ENCODE measurements at places on chromosomes 12 and 14.

GRCh38 chr12:84186433-84186832, 726.2 kb downstream of the SLC6A15 start:
- DNase-seq, result no peak

DNA sequence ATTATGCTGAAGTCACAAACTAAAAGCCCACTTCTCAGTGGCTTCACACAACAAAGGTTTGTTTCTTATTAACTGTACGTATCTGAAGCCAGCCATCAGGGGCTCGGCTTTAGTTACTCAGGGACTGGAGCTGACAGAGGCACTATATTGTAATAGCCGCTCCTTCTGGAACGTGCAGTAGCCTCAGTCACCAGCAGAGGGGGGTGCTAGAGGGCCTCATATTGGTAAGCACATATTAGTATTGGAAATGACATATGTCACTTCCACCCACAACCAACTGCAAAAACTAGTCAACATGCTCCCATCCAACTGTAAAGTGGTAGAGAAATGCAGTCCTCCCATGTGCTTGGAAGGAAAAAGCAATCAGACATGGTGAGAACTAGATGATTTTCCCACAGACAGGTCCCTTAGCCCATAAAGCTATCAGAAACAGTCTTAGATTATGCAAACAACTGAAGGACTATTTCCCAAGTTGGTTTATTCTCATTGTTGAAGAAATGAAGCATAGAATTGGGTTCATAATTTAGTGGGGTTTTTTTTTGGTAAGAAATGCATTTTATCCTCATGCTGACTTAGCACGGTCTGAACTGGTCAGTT, 183.6 kb upstream of the G2E3 start:
- peak; percentile 38 for DNase-seq

- DNase-seq, result no peak
Observed at GRCh38 chr12:88546226-88546625, 34.0 kb downstream of the KITLG start.

DNA sequence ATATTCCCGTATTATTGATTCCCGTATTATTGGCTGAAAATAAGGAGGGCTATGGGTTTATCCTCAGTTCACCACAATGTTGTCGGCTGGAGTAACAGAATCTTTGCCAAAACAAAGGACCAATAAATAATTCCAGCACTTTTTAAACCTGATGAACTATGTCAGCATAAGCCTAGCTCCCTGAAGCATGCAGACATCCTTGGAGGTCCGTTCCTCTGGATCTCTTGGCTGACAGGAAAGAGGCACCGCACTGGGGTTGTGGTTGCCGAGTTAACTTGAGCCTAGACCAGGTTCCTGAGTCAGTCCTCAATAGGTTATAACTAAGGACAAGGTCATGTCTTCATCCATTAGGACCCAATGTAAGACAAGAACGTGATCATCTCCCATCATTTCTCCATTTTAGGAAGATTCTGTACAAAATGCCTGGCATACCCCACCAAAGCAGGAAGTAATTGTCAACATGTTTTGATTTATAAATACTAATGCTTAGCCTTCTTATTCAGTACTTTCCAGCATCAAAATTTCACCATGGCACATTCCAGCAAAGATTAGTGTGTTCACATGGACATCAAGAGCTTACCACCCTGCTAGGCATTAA, 36.6 kb downstream of the NID2 start:
- no peak for DNase-seq

DNA sequence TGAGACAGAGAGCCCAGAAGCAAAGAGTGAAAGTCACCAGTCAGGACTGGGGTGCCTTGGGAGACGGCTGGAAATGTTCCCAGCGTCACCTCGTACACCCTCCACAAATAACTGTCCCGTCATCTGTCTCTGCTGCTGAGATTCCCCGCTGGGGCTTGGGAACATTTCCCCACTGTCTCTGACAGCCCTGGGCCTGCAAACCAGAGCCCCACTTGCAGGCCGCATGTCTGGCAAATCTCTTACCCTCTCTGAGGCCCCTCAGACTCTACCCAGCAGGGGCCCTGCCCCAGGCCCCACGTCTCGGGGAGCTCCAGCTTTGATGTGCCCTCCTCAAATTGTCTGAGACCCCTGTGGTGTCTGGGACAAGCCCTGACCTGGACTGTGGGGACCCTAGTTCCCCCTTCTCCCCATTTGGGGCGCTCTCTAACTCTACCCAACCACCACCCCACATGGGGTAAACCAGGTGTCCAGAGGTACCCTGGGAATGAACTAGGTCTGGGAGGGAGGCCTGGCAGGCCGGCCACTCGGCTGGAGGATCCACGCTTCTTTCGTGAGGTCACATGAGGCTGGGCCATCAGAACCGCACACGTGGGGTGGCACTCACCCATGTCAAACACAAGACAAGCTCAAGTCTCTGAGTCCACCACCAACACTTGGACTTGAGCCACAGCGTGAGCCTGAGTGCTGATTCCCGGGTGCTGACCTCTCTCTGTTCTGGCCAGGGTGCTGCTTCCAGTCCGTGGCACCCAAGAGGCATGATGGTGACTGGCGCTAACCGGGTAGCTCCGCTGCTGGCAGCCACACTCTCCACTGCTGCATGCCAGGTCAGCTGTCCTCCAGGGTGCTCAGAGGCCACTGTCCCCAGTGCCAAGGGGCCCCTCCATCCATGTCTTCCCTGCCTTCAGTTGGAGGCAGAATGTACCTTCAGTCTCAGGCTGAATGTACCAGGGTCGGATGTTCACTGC, 59.8 kb downstream of the DIO3 start:
- no peak for DNase-seq

GRCh38 chr14:80850197-80850814, 91.2 kb downstream of the CEP128 start:
- DNase-seq, result no peak

- DNase-seq, result no peak
Observed at GRCh38 chr14:101849125-101849524, 87.6 kb downstream of the PPP2R5C start.

DNA sequence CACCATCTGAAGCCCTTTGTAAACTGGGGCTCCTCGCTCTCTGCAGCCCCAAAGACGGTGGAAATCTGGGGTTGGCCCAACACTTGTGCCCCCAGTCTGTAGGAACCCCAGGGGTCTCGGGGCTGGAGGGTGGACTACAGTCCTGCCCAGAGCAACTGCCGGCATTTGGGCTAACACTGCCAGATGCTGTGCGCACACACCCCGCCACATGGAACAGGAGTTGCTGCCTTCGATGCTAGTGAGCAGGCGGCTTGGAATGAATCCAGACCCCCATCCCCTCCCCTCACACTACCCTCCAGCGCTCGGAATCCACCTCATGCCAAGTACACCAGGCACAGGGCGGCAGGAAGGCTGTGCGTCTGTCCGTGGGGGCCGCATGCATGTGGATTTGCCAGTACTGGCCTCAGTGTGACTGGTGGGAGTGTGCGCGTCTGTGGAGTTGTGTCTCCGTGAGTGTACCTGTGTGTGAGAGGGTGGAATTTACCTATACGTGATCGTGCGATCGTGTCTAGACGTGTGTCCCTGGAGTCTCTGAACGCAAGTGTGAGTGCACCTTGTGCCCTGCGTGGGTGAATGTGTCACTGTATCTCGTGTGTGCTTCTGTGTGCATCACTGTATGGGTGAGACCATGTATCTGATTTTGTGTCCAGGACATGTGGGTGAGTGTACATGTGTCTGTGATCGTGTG, 5.1 kb downstream of the LHX5 start:
- DNase-seq, result no peak

DNA sequence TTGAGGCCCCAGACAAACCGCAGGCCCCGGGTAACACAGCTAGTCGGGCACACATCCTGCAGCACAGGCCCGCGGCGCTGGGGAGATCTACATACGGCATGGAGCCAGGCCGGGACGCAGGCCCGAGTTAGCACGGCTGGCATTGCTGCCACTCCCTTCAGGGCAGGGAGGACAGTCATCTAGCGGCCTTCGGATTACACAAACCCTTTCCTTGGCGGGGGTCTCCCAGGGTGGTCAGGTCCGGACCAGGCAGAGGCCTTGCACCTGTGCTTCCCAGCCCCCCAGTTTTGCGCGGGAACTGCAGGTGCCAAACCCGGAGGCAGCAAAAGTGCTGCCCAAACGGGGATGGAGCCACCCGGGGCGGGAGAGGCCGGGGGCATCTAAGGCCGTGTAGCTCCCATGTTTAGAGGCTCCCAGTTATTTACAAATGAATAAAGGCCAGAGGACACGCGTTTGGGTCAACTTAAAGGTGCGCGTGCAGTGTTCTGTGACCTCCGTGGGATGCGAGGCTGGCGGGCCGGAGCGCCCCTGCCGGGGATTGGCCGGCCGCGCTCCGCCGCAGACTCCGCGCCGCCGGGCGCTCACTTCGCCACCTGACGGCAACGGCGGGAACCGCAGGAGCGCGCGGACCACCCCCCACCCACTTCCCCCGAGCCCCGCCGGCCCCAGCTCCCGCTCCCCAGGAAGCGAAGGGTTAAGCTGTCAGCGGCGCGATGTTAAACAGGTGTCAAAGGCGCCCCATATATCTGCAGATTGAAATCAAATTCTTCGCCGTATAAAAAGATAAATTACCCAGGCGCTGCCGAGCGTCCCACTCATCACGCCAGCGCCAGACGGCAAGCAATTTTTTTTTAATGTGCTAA, 18.1 kb downstream of the VSX2 start:
- DNase-seq, result peak; percentile 36

- DNase-seq, result no peak
Observed at GRCh38 chr12:94266796-94267536, 118.6 kb downstream of the PLXNC1 start.

DNA sequence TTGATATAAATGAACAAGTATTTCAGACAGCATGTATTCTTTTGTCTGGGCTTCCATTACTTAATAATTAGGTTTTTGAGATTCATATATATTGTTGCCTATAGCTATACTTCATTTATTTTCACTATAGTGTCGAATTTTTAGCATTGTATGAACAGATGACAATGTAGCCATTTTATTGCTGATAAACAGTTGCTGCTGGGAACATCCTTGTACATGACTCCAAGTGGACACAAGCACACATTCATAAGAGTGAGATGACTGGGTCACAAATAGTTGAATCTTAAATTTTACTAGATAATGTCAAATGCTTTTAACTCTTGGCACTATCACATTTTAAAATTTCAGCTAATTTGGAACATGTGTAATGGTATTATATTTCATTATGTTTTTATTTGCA, 19.3 kb upstream of the PHC1 start:
- no peak for DNase-seq

DNA sequence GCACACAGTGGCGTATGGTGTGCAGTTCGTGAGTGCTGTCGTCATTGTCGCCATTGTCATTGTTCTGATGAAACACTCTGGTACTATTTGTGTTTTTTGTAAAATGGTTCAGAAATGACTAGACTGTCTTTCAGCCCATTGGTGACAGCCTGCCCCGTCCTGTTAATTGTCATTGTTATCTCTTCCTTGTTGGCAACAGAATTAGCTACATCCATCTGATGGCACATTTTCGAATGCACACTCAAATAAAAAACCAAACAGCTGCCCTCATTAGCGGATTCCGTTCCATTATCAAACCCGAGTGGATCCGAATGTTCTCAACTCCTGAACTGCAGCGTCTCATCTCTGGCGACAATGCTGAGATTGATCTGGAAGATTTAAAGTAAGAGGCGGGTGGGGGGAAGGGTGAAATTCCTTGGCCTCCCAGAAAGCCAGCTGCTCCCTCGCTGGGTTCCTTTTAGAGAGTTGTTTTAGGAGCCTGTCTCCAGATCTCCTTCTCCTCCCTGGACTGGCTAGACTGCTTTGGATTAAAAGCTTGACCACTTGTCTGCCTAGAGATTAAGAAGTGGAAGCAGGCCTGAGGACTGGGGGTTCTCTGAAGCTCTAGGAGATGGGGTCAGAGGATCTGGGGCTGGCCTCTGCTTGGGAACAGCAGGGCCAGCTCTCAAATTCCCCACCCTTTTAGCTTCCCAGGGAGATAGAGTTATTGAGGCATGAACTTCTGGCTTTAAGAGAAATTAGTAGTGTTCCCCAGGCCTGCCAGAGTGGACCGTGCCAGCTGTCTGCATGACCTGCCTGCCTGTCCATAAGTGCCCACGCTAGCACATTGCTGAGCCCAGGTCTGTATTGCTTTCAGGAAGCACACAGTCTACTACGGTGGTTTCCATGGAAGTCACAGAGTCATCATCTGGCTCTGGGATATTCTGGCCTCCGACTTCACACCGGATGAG, 43.3 kb downstream of the MMAB start:
- DNase-seq, result no peak

- DNase-seq, result no peak
Observed at GRCh38 chr12:100184549-100185145, 16.0 kb upstream of the ACTR6 start.

GRCh38 chr12:132084621-132085290, 59.4 kb downstream of the DDX51 start:
- DNase-seq, result peak; percentile 9

- DNase-seq, result no peak
Observed at GRCh38 chr14:93936245-93936644, 9.1 kb downstream of the FAM181A start.

GRCh38 chr12:21546716-21547115, 20.6 kb downstream of the SPX start:
- DNase-seq, result no peak

- DNase-seq, result no peak
Observed at GRCh38 chr14:31278883-31279282, 71.3 kb upstream of the HECTD1 start.

GRCh38 chr14:52355016-52355431, 40.9 kb downstream of the PTGER2 start:
- DNase-seq, result no peak

DNA sequence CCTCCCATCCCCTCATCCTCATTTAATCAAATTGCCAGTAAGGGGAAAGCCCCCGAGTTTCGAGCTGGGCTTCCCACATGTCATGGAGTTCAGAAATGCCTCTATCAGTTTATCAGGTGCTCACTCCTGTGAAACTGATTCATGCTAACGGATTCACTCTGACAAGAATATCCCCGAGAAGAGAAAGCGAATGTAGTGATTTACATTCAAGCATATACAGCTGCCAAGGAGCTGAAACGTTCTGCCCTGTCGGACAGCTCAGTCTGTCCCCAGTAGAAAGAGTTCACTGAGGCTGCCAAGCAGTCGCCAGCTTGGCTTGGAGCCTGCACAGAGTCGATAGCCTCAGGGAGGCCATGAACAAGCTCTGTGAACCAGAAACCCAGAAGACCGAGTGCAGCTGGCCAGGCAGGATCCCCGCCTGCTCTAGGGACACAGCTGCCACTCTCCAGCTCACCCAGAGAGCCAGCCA, 88.4 kb downstream of the TMCC3 start:
- DNase-seq, result no peak

DNA sequence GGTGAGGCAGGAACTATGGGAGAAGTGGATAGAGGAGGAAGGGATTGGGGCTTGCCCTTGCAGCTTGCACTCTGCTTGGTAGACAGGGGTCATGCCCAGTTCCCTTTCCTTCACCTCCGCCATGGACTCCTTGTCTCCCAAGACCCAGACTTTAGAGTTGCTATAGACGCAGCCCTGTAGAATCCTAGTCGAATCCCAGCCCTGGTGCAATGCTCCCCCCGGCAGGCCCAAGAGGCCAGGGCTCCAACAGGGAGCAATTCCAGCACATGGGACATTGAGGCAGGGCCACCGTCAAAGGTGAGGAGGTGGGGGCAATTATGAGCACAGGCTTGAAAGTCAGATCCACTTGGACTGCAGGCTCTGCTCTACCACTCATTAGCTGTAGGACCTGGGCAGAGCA, 29.5 kb upstream of the BCDIN3D start:
- DNase-seq, result no peak
